ENCODE measurements at places on chromosomes 12 and 14.
A peak's percentile ranks its signal among the peaks of the same experiment; 100 is the strongest.

DNA sequence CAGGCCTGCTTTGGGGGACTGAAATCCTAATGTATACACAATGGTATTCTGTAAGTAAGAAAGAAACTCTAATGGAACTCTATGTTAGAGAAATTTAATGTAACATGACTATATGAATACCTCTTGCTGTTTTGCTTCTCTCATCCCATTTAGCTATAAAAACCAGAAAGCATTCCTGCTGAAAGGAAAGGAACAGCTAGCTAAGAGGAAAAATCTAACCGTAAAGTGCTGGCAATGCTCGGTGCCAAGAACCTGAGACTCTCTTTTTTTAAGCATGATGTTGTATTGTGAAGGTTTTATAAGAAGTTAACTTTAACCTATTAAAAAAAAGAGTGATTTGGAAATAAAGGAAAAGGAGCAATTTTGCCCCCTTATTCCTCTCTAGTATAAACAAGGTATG lies 75.6 kb upstream of the DACT1 start:
- no peak for DNase-seq

GRCh38 chr14:38837343-38838048 lies 265.5 kb downstream of the SEC23A start:
- no peak for DNase-seq

DNA sequence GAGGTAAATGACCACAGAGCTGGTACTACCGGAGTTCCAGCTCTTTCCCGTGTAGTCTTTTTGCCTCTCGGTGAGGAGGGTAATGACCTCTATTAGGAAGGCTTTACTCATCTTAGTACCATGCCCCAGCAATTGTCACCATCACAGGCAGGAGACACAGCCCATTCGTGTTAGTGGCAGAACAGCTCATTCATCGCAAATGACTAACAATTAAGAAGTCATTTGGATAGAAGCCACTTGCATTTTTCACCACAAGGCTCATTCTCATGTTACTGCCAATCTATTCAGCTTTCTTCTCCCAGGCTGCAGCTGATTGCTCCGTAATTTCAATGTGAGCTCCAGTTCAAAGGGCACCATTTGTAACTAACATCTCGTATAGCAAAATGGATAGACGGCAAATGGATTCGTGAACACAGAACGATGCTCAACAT lies 718.8 kb upstream of the TMEM132C start:
- no peak for DNase-seq

DNA sequence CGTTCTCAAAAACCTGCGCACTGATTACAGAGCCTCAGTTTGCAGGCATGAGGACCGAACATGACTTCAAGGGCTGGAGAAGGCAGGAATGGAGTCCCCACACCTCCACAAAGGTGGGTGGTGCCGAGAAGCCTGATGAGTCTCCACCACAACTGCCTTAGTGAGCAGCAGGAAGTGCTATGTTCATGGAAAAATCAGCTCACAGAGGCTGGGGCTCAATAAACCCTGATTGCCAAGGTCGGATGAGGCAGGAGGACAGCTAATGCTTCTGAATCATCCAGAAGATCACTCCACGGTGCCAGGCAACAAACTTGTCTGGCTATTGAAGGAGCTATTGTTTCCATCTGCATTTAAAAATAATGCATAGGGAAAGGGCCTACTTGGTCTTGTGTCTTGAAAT lies 31.1 kb downstream of the APPL2 start:
- DNase-seq = no peak

GRCh38 chr14:72978856-72979255 lies 48.0 kb downstream of the ZFYVE1 start:
- no peak for DNase-seq

- no peak for DNase-seq
Observed at GRCh38 chr14:47785058-47785457, 109.7 kb upstream of the MDGA2 start.

DNA sequence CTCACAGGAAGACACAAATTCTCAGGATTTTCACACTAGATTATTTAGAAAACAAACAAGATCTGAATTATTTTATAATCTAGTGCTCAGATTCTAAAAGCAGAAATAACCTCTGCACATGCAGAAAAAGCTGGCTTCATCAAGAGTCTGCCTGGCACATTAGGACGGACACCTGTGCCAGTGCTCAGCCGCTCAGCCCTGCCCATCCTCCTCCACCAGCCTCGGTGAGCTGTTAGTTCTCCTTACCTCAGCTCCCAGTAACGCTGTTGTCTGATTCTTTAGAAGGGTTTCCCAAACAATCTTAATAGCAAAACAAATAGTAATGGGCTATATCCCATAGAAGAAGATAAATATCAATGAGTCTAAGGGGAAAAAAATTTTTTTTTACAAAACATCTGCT lies 27.7 kb downstream of the DUSP16 start:
- DNase-seq = no peak

- peak; percentile 4 for DNase-seq
Observed at GRCh38 chr12:91009319-91009950, 4.7 kb upstream of the EPYC start.

DNA sequence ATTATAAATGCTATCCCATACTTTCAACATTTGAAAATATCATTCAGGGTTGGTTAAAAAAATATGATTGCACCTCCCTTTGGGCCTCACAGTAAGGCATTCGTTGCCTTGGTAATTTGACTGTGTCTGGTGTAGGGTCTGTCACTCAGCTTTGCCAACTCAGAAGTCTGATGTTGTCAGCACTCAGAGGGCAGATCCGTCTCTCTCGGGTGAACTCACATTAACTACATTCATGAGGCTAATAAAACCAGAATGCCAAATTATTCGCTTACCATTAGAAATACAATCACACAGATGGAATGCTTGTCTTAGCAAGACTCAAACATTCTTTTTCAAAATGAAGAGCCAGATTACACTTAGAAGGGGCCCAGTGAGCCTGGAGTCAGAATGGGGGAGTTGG lies 53.0 kb downstream of the NPAS3 start:
- no peak for DNase-seq

DNA sequence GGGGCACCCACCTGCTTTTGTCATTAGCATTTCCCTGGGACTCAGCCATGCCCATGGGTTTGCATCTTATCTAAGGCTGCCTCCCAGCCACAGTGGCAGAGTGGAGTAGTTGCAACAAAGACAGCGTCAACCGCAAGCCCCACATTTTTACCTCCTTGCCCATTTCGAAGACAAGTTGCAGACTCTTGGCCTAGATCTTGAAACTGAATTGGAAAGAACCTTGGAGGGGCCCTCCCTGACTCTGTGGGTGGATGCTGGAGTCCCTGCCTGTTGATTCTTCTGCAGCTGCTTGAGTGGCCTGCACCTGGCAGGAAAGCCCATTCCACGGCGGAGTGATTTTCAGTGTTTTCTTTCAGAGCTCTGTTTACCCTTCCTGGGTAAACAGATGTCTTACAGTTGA lies 309.0 kb downstream of the VRK1 start:
- no peak for DNase-seq

- DNase-seq = no peak
Observed at GRCh38 chr14:52080158-52080800, 11.4 kb upstream of the NID2 start.

DNA sequence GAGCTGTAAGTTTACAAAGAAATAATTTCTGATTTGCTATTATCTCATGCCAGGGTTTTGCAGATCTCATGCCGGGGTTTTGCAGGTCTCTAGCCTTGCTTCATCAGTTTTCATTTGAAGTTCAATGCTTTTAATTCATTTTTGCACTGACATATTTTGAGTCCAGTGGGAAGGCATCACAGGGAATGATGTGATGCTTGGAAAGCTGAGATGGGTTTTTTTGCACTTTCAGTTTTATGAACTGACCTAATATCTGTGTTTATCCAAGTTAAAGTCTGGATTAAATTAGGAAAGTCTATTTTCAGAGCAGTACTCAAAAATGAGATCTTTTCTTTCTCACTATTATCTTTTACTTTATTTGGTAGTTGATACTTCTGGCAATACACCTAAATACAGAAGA lies 23.6 kb upstream of the REP15 start:
- no peak for DNase-seq

GRCh38 chr14:55929136-55929535 lies 189.1 kb upstream of the PELI2 start:
- no peak for DNase-seq

DNA sequence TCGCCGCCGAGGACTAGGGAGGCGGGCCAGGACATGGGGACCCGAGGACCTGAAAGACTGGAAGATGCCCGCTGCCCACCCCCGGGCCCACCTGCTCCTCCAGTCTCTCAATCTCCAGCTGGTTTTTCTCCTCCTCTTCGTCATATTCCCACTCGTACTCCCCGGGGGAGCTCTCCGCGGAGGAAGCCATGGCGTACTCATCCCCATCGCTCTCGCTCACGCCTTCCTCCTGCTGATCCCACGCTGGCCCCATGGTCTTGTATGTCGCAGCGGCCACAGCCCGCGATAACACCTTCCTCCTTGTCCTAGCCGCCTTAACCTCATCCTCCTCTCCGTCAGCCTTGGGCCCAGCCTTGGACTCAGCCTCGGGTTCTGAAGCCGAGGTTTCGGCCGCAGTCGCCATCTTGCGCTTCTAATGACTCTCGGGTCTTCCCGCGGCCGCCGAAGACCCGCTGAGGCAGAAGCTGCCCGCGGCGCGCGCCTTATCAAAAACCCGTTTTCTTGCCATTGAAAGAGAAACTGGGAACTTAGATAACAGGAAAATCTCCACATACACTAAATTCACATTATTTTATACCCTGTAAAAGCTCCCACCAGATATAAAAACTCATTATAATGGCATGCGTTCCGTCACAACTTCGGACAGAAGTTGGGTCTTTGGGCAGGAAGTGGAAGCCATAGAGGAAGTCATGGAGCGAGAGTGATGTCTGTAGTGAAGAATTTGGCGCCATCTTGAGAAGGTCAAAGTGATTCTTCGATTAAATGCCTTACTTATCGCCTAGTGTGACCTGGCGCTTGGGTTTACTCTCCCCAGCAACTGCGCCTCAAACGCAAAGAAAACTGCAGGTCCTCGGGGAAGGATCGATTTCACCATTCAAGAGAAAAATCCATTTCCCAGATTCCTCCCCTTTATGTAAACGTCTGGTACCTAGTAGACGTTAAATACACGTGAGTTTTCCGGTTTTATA lies at the start of gene SART3:
Gene SART3 (minus strand): TSS at position 422 of the 968 bp plus-strand sequence. CDS start 19 bp downstream, at position 403.
- peak; percentile 62 for DNase-seq

DNA sequence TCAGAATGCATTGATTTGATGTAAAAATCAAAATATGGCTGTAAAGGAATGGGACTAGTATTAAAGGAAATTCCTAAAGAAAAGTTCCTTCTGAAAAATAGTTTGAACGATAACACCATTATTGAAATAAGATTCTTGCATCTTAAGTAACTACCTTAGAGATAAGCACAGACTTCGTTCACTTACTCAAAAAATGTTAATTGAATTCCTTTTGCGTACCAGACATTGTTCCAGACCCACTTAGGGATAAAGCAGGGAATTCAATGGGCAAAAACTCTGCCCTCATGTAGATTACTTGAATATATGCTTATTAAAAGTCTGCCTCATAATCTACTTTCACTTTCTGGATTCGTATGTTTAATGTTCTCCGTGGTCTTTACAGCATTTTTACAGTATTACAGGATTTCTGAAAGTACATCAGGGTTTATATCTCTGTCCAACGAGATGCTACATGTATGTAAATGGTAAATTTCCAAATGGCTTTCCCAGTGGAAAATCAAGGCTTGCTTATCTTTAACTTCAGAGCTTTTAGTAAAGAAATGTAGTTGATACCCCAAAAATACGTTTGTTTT lies 213.7 kb downstream of the GXYLT1 start:
- no peak for DNase-seq

- no peak for DNase-seq
Observed at GRCh38 chr12:86249851-86250250, 6.3 kb downstream of the MGAT4C start.

GRCh38 chr14:34013721-34014060 lies 62.8 kb upstream of the EGLN3 start:
- DNase-seq = peak; percentile 13

DNA sequence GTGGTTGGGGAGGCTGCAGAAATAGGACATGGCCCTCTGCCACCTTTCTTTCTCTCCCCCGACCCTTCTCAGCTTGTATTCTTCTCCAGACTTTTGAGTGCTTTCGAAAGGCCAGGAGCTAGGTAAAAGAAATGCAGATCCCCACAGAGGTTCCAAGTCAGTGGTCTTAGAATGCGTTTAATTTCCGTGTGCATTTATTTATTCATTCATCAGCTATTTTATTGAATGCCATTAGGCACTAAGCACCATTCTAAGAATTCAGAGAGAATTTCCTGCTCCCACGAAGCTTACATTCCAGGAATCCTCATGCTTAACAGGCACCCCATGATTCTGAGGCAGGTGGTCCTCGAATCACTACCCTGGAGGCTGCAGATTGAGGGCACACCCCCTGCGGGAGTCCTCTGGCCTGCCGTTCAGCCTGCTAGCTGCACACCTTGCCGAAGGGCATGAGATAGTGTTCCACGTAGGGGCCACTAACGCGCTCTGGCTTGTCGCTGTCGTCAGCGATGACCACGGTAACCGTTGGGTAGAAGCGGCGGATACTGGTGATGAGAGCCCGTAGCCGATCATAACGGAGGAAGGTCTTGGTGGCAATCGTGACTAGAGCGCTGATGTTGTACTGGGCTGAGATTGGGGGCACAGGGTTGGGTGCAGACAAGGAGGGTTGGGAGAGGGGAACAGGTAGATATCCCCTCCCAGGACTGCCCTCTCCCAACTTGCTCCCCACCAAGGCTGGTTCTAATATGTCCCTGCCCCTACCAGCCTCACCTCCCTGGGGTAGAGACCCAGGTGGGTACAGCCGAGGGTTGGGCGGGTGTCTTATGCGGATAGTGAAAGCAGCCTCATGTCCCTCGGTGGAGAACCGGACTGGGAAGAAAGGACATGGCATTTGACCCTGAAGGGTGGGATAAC lies 4.5 kb downstream of the B4GALNT1 start:
- no peak for DNase-seq

- no peak for DNase-seq
Observed at GRCh38 chr14:83664389-83664788, 1865.6 kb upstream of the FLRT2 start.

DNA sequence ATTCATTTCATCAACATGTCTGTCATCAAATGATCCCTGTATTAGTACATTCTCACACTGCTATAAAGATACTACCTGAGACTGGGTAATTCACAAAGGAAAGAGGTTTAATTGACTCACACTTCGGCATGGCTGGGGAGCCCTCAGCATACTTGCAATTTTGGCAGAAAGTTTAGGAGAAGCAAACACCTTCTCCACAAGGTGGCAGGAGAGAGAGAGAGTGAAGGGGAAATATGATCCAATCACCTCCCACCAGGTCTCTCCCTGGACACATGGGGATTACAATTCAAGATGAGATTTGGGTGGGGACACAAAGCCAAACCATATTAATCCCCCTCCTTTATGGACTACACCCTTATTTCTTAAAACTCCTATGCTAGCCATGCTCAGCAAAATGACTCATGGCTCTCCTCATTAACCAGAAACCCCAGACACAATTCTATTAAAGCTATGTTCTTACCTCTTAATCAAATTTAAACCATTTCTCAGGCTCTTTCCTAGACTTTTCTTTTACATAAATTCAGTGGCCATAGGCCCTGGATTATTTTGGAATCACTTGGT lies 932.3 kb downstream of the FLRT2 start:
- no peak for DNase-seq

GRCh38 chr12:116426391-116427136 lies 132.6 kb upstream of the MAP1LC3B2 start:
- no peak for DNase-seq

- no peak for DNase-seq
Observed at GRCh38 chr12:25319233-25319984, 68.7 kb upstream of the KRAS start.
